Fibroblast of skin of right quadriceps (primary cell): ENCODE measurements at places on chromosomes 5 and 9.

DNA sequence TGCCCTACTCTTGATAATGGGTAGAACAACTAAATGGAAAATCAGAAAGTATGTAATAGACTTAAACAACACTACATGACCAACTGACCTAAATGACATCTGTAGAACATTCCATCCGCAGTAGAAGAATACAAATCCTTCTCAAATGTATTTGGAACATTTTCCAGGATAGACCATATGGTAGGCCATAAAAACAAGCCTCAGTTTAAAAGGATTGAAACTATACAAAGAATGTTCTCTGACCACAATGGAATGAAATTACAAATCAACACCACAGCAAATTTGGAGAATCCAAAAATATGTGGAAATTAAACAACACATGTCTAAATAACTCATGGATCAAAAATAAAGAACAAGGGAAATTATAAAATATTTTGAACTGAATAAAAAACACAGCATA lies 189.2 kb downstream of the NDUFS4 start:
- peak; percentile 76 for DNase-seq

- DNase-seq = no peak
Measured at GRCh38 chr9:78011049-78011448, 20.6 kb downstream of the GNAQ start.

GRCh38 chr5:68129364-68129763 lies 86.2 kb upstream of the PIK3R1 start:
- DNase-seq = no peak

DNA sequence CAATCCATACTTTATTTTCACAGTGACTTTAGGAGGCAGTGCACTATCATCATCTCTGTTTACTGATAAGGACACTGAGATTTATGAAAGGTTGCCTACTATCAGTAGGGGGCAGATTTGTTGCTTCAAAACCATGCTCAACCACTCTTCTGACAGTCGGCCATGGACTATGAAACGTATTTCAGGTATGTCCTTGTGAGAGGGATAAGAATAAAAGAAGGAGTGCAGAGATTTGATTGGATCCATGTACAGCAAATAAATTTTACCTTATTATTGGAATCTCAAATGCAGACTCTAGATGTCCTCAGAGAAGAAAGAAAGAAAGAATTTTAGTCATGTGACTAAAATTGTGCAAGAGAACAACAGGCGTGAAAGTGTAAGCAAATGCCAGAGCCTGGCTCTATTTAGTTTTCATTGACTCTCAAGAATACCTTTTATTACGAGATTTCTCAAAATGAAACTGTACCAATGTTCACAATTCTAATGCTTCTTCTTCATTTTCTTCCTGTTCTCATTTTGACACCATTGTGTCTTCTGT lies 296.6 kb upstream of the RASA1 start:
- DNase-seq = peak; percentile 13

DNA sequence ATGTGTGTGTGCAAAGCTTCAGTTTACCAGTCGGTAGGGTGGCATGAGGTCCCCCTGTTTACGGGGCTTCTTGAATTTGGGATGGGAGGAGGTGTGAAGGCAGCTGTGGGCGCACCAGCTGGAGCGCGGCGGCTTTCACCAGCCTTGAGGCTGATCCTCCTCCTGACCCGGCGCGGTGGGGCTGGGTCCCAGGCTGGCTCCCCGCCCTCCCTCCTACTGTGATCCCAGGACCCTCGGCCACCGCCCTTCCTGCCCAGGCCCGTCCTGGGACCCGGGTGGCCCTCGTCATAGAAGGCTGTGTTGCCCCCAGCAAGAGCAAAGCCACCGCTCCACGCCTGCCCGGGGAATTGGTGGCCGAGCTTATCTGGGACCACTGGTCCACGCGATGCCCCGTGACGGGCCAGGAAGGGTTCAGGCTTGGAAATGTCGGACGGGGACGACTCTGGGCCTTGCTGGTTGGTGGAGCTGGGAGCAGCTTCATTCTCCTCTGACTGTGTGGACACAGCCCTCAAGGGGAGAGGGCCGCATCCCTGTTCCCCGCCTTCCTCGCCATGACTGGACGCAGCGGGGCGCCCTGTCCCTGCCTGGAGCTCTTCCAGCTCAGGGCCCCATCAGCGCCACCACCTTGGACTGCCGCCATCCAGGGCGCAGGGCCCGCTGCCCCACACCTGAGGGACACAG lies 271.1 kb upstream of the IRX1 start:
- DNase-seq = no peak

- peak; percentile 60 for DNase-seq
Measured at GRCh38 chr9:79581388-79581787, 9.6 kb downstream of the TLE4 start.

- DNase-seq = no peak
Measured at GRCh38 chr9:3827175-3827574, 301.4 kb upstream of the RFX3 start.

DNA sequence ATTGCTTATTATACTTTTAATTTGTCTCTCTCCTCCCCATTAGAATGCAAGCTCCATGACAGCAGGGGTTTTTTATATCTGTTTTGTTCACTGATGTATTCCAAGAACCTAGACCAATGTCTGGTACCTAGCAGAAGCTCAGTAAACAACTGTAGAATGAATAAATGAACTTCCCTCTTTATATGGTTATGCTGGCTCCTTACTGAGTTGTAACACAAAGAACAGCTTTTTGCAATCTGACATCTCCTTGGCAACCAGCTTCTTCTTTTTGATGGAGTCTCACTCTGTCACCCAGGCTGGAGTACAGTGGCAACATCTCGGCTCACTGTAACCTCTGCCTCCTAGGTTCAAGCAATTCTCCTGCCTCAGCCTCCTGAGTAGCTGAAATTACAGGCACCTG lies 13.6 kb downstream of the TRMO start:
- DNase-seq = no peak

- DNase-seq = no peak
Measured at GRCh38 chr5:116023619-116024018, 8.7 kb upstream of the ARL14EPL start.

GRCh38 chr5:113450462-113450861 lies 15.7 kb upstream of the TSSK1B start:
- peak; percentile 2 for DNase-seq

DNA sequence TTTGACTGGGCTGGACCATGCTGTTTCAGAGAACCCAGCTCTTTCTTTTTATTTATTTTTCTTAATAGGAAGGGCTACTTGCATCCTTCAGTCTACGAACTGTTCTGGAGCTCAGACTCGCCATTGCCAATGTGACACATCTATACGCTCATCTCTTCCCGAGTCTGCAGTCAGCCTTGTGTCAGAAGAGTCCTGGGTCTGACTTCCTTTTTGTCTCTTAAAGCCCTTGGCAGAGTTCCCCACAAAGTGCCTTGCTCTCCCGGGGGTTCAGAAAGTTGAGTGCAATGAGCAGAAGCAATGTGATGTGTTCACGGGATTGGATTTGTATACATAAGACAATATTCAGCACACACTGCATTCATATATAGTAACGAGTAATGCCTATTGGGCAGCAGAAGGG lies 140.4 kb downstream of the ATPSCKMT start:
- peak; percentile 3 for DNase-seq

GRCh38 chr5:13574574-13574973 lies 369.9 kb downstream of the DNAH5 start:
- no peak for DNase-seq

DNA sequence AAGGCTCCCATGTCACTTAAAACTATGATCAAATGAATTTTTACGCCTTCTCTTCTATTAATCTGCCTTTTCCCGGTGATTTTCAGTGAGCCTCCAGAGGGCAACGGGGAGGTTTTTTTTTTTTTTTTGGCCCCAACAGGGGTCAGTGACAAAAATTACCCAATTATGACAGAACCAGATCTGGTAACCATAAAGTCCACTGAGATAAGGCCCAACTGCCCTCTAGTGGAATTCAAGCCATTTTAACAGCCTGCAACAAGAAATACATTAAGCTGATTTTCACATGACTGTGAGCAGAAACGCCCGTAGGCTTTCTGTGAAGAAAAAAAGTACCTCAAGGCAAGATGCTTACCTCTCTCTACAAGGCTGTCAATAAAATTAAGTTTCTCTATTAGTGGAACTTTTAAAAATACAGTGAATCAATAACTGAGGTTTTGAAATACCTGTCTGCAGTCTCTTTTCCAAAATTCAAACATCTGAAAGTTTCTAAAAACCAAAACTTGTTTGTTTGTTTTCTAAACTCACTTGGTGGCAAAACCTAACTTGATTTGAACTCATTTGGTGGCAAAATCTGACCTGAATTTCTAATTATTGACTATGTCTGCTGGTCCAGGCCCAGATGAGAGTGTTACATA lies 49.7 kb upstream of the FST start:
- peak; percentile 73 for DNase-seq

DNA sequence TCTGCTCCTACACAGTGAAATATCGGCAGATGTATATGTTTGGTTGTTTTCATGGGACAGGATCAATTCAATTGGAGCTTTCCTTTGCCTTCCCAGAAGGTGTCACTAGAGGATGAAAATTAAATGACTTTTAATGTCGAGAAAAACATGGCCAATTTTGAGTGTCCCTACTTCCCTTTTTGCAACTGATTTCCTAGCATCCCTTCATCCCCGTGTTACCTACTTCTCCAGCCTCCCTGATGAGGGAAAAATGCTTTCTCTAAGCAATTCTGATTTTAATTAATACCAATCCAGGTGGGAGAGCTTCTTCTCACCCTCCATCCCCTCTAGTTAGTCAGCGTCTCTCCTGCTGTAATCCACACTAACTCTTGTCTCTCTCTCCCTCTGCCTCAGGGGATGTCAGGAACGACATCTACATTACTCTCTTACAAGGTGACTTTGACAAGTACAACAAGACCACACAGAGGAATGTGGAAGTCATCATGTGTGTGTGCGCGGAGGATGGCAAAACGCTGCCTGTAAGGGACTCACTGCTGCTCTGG lies 64.9 kb downstream of the DOCK2 start:
- DNase-seq = peak; percentile 64
